ENCODE measurements at places on chromosomes 2 and 18.

- DNase-seq: no peak
These were observed 14.6 kb downstream of the TMSB10 start for GRCh38 chr2:84919885-84920580.

DNA sequence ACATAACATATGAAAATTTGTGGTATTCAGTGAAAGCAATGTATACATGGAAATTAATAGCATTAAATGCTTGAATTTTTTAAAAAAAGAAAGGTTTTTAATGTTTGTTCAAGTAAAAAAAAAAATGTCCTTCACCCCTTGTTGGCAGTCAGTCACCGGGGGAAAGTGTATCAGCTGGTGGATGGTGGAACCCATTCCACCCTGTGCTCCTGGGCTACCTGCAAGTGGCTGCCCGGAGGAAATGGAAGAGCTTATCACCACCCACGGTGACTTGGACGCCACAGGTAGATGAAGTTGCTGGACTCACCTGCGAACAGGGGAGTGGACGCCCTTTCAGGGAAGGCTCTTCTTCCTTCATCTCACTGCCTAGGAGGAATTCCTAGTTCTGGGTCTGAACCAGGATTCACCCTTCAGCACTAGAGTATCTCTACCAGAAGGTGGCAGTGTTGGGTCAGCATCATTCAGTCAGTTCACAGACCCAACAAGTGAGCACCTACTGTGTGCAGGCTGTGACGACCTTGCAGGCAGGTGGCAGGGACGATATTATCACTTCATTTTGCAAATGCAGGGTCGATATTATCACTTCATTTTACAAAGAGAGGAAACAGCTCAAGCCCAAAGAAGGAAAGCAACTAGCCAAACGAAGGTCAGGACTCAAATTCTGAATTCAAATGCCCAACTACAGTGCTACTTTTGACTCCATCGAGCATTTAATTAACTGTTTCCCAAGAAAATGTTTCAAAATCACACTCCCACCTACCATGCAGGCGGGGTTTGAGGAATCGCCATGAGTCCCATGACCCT lies 35.8 kb downstream of the CIB4 start:
- no peak for DNase-seq

DNA sequence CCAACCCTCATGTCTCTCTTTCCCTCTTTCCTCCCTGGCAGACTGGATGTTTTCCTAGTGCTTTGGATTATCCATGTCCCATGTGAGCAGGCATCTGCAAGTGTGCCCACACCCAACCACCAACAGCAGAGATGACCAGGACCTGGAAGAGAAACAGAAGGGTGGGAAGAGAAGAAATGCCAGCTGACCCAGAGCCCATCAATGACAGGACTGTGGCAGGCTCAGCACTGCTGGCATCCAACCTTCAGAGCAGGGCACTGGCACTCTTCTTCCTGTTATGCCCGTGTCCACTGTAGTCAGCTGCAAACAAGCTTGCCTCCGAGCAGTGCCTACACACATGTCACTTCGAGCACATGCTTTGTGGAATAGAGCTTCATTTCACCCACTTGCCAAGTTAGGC lies 121.1 kb downstream of the TANC1 start:
- no peak for DNase-seq

GRCh38 chr2:40666398-40666797 lies 214.5 kb upstream of the SLC8A1 start:
- DNase-seq: no peak

DNA sequence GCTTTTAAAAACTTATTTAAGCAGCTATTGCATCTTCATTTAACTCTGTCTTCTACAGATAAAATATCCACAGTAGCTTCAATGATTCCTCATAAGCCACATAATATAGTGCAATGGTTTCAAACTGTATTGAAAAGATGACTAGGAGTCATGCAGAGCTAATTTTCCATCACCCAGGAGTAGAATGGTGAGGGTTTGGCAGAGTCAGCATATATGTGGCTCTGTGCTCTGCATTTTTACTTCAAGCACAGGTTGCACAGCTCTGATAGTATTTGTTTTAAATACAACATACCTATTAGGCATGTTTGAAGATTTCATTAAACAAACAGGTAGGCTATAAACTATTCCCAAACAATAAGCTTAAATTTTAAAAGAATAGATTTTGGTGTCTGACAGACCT lies 731.9 kb upstream of the VRK2 start:
- no peak for DNase-seq

GRCh38 chr2:209933499-209934483 lies 68.6 kb upstream of the RPE start:
- no peak for DNase-seq

- no peak for DNase-seq
These were observed 161.9 kb upstream of the SIX2 start for GRCh38 chr2:45171136-45171501.

DNA sequence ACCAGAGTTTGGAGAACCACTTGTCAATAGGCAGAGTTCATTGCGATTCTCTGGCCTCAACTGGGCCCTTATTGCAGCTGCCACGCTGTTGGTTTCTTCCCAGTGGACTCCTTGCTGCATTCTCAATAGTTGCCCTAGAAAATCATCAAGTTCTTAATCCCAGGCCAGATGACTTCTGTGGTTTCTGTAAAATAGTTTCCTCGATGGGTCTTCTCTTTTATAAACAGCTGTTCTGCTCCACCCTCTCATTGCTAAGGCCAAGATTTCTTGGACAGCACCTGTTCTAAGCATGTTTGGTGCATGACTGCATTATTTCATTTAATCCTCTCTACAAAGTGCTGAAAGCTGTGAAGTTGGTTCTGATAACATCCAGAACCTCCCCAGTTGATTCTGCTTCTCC lies 131.0 kb downstream of the BCL2L11 start:
- DNase-seq: no peak

- no peak for DNase-seq
These were observed 45.9 kb downstream of the NCK2 start for GRCh38 chr2:105790461-105791149.

GRCh38 chr18:48898521-48898920 lies 52.2 kb downstream of the SMAD7 start:
- no peak for DNase-seq
